ENCODE measurements at places on chromosomes 16 and 17.

- no peak for DNase-seq
Measured at GRCh38 chr17:80899402-80900268, 92.0 kb upstream of the CHMP6 start.

- no peak for DNase-seq
Measured at GRCh38 chr17:34713687-34714086, 134.3 kb downstream of the TMEM132E start.

- no peak for DNase-seq
Measured at GRCh38 chr16:21336231-21336630, 58.1 kb upstream of the CRYM start.

DNA sequence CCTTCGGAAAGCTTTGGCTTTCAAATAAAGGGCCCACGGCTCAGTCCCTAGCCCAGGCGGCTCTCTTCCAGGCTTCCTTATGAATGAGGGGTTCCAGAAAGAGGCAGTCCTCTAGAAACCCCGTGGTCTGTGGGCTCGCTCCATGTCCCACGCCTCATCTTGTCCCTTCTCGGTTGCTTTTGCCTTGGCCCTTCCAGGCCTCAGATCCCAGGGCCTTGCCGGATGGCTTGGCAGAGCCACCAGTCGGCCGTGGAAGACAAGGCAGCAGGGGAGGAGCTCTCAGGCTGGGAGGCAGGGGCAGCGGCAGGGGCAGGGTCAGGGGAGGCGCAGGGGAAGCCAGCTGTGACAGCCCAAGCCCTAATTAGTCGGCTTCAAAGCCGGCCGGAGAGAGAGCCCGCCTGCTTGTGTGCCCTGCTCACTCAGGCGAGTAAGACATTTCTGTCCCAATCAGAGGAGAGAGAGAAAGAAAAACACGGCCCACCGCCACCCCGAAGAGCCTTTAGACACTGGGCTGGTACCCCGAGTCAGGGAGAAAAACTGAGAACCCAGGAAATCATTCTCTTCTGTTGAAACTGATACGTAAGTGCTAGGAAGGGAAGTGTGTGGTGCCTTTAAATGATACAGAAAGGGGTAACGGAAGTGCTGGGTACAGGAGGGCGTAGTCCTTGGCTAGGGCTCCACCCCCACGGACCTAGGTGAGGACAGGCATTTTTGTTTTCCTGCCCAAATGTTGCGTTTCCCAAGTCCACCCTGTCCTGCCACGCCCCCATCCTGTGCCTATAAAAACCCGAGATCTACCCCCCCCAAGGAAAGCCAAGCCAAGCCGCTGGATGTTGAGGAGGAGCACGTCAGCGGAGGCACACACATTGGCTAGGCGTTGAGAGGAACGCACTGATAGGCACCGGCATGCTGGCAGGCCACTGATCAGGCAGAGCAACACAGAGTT lies 27.8 kb upstream of the MEIOC start:
- DNase-seq = peak; percentile 75

DNA sequence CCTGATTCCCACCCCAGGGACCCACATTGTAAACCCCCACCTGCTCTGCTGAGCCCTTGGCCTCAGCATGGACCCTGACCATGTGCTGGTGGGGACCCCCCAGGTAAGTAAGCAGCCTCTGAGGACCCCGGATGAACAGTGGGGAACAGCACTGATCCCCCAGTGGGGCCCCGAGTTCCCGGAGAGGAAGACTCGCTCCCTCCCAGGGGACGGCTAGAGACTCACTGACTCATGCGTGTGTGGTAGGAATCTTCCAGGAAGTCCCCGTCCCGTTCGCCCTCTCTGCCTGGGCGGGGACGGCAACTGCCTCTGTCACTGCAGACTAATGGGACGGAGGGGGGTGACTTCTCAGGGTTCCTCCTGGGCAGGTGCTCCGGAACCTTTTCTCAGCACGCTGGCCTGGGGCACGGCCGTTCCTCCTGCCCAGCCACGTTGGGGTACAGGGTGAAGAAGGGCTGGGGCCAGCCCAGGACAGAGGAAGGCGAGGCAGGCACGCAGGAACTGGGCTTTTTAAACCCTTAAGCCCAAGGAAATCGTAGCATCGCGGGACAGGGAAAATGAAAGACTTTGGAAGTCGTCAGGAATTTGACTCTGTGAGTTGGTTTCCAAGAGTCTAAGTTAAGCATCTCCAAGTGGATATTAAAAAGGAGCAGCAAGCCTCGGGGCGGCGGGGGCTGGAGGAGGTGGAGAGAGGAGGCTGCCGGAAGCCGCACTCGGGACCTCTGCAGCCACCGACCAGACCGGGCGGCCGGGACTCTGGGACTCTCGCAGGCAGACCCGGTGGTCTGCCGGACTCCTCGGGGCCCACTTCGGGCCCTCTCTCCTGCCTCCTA lies 178.7 kb downstream of the SEC14L1 start:
- DNase-seq = peak; percentile 90

GRCh38 chr17:17001874-17002520 lies 30.1 kb upstream of the TNFRSF13B start:
- peak; percentile 85 for DNase-seq

DNA sequence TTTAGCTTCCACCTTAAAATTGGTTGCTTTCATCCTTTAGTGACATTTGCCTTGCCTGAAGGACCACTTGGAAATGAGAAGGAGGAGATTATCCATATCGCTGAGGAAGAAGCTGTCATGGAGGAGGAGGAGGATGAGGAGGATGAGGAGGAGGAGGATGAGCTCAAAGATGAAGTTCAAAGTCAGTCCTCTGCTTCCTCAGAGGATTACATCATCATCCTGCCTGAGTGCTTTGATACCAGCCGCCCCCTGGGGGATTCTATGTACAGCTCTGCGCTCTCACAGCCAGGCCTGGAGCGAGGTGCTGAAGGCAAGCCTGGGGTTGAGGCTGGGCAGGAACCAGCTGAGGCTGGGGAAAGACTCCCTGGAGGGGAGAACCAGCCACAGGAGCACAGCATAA lies 11.5 kb upstream of the TMEM106A start:
- DNase-seq = no peak

DNA sequence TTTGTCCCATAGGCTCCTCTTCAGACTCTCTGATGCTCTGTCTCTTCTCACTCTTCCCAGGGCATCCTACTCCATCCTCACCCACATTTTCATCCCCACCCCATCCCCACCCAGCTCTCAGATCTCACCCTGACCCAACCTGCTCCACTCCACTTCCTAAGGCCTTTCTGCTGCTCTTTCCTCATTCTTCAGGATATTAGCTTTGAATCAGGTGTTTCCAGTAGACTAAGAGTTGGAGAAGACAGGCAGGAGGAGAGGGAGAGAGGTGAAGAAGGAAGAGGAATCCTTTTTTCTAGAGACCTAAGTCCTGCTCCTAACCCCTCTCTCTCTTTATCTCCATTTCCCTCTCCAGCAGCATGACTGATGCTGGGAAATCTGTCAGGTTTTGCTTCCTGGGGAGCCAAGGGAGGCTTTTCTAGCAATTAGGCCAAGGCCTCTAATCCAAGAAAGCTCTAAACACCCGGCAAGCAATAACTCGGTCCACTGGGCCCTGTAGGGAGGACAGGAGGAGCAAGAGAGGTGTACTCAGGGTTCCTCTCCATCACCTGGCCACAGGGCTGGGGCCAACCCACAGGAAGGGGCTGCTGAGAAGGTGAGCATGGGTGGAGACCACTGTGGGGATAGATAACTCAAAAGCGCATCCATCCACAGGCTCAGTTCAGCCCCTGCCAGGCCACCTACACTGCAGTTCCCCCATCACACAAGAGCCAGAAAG lies 133.3 kb downstream of the TMEM132E start:
- no peak for DNase-seq

GRCh38 chr17:70187383-70187782 lies 18.1 kb downstream of the KCNJ2 start:
- DNase-seq = no peak

GRCh38 chr16:3740186-3740585 lies 22.9 kb upstream of the TRAP1 start:
- DNase-seq = no peak

DNA sequence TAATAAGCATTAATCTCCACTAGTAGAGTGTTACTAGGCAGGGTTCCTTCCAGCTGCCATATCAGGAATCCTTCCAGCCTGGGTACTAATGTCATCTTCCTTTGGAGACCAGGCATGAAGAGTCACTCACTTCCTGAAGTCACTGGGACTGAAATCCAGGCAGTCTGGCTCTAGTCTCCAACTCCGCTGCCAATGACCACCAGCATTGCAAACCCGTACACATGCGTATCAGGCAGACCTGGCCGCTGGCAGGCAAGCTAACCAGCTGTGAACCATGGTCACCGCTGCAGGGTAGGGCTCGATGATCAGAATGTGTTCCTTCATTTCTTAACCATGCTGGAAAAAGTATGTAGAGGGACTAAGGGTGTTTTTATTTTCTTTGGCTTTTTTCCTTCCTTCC lies 255.5 kb downstream of the CDH13 start:
- DNase-seq = peak; percentile 41

GRCh38 chr17:40809721-40810421 lies 10.1 kb upstream of the KRT28 start:
- no peak for DNase-seq

- no peak for DNase-seq
Measured at GRCh38 chr16:10813099-10813455, 5.5 kb downstream of the TVP23A start.

DNA sequence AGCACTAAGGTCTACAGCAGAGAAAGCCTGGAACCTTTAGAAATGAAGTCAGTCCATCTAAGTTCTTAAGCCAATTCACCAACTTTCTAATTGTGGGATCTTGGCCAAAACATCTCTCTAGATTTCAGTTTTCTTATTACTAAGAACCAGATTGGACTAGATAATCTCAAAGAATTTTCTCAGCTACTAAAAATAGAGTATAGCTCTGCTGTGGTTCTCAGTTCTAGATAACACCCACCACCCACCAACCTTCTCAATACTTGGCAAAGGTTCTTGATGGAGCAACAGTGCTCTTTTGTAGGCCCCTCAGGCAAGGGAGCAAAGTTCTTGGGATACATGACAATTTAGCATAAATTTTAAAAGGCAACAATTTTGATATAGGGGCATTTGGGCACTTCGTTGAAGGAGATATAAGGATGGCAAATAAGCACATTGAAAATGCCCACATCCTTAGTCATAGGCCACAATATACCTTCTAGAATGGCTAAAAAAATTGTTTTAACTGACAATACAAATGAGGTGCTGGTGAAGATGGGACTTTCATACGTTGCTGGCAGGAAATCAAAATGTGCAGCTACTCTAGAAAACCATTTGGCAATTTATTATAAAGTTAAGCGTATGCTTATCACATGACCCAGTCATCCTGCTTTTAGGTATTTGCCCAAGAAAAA lies 74.4 kb upstream of the TMEM132E start:
- no peak for DNase-seq

DNA sequence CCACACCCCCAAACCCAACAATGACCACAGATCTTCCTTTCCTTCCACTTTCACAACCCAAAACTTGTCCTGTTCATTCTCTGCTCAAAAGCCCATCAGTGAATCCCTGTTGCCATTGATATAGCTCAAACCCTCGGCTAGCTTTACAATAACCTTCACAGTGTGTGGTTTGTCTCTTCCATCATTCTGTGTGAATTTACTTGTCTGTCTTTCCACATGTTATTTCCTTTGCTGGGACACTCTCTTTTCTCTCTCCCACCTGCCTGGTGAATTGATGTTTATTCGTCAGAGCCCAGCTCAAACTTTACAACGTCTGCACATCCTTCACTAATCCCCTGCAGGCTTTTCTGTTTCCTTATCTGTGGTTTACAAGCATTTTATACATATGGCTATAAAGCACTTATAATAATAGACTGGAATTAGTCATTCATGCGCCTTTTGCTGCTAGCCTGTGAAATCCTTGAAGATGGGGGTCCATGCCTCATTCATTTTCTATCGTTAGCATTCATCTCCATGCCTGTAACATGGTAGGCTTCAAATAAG lies 114.4 kb downstream of the CDH13 start:
- no peak for DNase-seq

DNA sequence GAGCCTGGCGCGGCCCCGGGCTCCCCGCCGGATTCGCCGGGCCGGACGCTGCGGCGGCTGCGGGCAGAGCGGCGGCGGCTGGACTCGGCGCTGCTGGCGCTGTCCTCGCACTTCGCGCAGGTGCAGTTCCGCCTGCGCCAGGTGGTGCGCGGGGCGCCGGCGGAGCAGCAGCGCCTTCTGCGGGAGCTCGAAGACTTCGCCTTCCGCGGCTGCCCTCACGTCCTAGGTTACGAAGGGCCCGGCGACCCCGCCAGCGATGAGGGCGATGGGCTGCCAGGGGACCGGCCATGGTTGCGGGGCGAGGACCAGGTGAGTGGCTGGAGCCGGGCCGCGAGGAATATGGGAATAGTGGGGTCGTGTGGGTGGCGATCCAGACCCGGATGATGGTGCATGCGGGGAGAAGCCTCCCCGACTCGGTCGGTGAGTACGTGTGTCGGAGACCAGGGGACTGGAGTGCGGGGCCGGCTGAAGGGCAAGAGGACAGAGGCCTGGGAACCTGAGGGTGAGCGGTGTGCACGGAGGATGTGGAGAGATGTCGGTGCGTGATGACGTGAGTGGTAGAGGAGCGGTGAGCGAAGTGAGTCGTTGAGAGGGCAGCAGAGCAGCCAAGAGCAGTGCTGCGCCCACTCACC lies 517 bp downstream of the RUNDC1 start:
- peak; percentile 41 for DNase-seq

DNA sequence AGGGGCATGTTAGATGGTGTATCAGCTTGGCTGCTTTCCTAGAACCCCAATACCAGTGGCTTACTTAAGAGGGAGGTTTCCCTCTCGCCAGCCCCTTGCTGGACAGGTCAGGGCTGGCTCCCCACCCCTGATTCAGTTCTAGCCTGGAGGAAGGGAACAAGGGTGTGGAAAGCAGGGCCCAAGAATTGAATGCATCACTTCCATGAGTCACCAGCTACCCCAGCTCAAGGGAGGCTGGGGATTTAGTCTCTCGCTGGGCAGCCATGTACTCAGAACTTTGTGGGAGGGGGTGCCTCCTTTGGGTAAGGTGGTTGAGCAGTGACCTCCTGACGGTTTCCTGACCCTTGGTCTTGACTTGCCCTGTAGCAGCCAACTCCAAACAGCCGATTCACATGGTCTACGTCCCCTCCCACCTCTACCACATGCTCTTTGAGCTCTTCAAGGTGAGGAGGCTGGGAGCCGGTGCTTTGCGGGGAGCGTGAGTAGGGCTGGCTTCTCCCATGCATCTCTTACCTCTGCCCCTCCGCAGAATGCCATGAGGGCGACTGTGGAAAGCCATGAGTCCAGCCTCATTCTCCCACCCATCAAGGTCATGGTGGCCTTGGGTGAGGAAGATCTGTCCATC lies 12.8 kb downstream of the PDK2 start:
- no peak for DNase-seq

GRCh38 chr16:379183-379960 lies 2.4 kb downstream of the PGAP6 start:
- DNase-seq = no peak

DNA sequence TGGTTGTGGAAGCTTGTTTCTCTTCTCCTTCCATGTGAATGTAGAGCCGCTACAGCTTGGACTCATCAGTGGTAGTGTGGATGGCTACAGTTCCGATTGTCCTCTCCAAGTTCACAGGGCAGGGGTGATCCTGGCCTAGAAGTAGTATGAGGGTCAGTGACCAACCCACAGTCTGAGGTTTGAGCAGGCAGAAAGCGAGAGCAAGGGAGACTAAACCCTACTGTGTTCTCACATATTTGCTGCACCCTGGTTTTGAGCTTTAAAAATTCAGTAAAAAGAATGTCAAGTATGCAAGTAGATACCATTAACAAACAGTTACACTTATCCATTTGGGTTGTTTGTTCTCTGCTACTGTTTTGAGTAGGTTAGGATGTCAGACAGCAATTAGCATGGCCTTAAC lies 148.9 kb downstream of the MRTFB start:
- DNase-seq = no peak

- no peak for DNase-seq
Measured at GRCh38 chr17:65099475-65099874, 37.7 kb upstream of the RGS9 start.
